GM06990 (cell line): ENCODE measurements at places on chromosomes 2 and 18.

DNA sequence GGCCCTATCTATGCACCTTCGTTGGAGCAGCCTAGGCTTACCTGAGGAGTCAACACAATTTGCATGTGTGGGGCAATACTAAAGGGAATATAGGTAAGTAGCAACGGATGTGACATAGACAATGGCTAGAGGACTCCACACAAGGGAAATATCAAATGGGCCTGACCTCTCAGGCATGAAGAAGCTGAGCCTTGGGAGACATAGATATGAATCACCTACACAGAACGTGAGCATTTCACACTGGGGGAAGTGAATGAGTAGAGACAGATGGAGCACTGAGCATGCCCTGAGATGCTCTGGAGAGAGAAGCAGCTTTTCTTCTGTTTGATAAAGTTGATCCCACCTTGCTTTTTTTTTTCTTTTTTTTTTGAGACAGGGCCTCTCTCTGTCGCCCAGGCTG, 97.9 kb downstream of the ATL2 start:
- DNase-seq: peak; percentile 26

GRCh38 chr2:47218066-47218581, 63.0 kb upstream of the STPG4 start:
- DNase-seq: no peak

DNA sequence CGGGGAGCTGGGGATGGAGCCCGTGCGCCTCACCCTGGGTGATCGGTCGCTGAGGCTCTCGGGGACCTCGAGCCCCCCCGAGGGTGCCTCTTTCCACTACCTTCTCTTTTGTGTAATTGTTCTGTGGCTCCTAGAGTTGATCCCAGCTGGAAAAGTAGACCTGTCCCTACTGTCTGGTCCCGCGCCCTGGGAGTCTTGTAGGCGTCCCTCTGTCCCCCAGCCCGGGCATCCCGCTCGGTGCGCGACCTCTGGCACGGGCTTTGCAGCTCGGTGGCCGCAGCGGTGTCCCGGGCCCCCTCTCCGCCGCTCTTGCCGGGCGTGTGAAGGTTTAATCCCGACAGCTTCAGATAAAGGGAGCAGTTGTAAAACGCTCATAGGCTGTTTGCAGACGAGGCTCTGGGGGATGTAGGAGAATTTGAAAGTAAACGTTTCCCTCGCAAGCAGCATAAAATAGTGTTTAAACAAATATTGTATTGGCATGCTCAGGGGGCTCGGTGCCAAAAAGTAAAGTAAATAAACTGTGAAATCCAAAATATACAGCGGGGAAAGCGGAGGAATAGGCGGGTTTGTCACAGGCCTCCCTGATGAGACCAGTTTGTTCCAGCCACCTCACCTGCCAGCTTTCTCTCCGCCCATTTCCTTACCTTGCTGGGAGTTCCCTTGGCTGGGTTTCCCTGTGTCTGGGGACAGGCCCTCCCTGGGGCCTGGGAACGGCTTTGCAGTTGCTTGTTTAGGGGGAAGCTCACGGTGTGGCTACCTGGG, 1.9 kb downstream of the GLI2 start:
- no peak for DNase-seq

DNA sequence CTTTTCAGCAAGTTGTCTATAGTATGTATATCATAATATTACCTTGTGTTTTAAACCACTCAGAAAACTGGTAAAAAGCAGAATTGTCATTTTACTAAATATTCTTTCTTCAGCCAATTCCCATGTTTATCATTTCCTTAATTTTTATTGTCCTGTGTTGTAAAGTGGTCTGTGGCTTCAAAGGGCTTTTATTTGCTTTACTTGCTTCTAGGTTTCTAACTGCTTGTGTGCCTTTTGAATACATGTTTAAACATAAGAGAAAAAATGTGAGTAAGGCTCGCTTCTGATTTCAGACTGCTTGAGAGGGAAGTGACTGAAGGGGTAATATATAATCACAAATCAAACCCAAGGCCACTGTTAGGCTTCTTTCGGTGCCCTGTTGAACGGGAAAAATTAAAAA, 407.5 kb upstream of the NRP2 start:
- DNase-seq: no peak

DNA sequence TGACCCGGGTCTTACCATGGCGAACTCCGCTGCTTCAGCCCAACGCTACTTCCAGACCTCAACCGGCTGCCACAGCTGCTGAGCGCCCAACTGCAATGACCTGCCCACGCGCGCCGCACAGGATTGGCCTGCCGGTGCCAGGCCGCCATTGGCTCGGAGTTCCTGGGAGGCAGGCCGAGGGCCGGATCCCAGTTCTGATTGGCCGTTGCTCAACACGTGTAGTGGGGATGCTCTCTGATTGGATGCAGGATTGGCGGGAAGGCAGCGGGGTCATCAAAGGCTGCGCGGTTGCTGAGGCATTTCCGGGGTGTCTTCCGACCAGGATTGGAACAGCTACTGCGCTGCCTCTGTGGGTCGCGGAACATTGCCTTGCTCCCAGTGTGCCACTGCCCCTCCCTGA, at the start of gene TUBA3E:
TSS of gene TUBA3E (minus strand) at position 97 of the 400 bp plus-strand sequence. CDS start at position 18, 79 bp downstream.
- DNase-seq: no peak

- no peak for DNase-seq
Observed at GRCh38 chr2:121771976-121772742, 16.7 kb downstream of the TSN start.

DNA sequence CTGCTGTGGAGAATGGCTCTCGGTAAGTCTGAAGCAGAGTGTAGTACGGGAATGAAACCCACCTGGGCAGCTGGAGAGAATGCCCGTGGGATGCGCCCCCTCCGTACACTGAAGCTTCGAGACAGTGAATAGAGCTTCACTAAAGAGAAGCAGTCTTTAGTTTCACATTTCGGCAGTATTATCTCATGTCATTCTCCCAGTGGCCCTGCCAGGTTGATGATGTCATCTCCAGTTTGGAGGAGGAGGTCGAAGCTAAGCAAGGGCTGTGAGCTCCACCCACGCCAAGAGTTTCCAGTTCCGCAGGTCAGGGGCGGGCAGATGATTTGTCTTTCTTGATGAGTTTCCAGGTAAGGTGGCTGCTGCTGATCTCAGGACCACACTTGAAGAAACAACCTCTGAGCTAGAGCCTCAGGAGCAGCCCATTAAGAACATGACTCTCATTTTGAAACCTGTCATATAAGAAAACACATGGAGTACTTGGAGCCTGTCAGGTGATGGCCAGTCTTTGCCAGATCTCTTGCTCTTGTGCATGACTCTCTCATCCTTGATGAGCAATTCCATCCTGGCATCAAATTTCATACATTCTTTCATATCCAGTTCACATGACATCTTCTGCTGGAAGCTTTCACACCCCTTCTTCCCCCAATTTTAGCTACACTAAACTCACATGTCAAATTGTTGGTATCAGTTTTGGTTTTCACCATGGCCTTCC, 475.0 kb downstream of the RNF144A start:
- DNase-seq: no peak

DNA sequence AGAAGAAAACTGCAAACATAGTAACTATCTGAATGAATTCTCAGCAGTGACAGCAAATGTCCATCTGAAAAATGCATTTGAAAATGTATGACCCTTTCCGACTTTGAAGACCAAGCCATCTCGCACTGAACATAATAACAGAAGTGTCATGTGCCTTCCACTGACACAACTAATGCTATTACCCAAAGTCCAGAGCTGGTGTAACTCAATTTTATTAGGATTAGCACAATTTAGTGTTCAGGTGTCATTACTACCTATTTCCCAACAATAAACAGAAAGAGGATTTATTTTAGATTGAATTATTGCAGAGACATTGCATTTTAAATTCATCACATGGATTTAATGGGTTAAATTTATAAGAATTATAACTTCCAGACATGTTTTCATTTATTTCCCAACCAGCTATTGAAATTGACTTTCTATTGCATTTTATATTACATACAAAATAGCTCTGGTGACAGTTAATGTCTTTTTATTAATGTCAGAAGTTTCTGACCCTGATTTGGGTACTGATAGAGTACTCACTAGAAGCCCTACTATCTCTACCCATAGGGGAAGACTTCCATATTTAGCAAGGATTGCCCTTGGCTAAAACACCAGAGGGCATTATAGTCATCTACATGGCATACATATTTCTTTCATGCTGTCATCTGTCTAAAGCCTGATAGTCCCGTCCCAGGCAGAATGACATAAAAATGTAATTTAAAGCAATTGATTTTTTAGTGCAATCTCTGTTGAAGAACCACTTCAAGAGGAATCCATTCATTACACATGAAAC, 7.0 kb upstream of the STK39 start:
- no peak for DNase-seq

DNA sequence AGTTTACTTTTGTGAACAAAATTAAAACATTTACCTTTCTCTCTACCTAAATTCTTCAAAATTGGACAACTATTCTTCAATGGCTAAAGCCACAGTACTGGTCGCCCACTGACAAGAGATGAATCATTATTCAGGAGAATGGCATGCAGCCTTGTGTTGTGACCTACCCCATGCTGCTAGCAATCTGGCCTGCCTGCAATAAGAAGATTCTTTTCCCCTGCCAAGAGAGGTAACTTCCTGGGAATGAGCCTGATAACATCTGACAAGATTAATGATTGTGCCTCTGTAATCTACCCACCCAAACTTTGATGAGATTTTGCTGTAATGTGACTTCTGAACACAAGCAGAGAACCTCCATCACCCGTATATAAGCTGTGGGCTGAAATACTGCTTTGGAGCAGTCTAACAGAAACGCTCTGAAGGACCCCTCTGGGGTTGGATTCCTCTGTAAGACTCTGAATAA, 47.0 kb upstream of the ST3GAL5 start:
- no peak for DNase-seq

DNA sequence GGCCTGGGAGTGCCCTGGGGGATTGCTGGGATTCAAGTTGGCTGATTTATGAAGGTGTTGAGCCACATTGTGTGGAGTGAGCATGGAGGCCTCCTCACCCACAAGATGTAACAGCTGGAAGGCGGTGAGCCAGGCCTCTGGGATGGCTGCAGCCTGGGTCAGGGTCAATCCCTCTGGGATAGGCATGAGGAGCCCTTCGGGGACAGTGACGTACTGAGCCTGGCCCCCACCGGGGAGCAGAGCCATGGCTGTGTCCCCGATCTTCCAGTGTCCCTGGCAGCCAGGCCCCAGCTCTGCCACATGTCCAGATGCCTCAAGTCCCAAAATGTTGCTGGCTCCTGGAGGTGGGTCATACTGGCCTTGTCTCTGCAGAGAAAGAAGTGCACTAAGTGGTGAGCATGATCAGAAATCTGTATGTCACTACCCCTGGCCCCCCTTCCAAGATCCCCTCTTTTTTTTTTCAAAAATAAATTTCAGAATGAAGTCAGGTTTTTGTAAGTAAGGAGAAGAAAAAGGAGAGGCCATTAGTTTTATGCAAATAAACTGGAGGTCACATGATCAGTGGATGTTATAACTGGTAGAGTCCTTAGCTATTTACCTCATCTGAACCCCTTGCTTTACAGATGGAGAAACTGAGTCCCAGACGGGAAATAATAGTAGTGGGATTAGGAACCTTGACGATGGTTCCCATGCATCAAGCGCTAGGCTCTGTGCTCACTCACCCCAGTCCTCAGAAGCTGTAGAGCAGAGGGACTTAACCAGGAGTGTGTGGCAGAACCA, 1.7 kb downstream of the TP53I3 start:
- DNase-seq: no peak

GRCh38 chr2:71778514-71778913, 325.2 kb downstream of the DYSF start:
- no peak for DNase-seq

- no peak for DNase-seq
Observed at GRCh38 chr18:37403788-37404187, 161.8 kb downstream of the CELF4 start.

DNA sequence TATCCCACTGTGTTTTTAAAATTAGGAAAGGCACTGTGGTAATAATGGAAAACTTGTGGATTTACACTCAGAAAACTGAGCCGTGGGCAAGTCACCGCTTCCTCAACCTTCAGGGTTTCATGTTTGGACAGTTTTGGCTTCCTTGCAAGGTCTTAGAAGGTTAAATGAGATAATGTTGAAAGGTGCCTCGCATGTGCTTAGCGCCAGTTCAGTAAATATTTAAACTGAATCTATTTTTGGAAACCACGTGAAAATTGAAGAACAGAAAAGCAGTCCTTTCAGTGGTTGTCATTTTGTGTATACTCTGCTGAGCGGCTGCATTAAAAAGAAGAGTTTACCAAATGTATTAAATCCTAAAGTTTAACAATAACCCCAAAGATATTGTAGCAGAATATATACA, 15.2 kb upstream of the AGAP1 start:
- no peak for DNase-seq

DNA sequence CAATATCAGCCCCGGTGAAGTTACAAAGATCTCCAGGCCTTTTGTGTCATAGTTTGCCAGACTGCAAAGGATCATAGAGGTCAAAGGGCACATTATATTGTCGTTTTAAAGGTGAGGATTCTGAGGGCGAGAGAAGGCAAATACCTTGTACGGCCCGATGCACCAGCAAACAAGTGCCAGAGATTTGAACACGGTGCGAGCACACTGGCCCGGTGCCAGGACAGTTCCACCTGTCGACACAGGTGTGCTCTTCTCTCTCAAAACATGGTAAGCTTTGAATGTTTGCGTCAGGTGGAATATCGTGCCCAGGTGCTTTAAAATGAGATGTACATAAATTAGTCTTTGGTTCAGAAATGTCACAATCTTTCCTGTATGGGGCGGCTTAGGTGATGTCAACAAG, 776.1 kb upstream of the ID2 start:
- no peak for DNase-seq

DNA sequence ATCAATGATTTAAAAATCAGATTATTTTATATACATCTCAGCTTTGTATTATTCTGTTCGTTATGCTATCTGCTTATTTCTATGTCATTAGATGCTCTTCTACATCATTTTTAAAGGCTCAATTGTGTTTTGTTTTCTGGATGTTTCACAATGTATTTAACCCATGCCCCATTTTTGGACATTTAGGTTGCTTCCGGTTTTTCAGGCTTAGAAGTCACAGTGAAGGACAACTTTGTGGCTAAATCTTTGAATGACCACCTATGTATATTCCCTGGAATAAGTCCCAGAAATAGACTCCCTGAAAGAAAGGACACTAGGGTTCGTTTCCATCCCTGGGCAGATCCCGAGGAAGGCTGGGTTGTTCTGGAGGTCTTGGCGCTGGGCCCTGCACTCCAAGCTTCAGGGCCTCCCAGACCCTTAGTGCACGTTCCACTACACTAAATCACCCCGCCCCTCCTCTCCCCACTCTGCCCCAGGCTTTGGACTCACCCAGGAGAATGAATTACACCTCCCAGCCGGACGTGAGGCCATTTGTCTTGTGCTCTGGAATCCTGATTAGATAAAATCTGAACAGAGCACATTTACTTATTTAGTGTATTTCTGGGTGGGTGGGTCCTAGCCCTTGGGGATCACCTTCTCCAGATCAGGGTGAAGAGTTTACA, 188.2 kb downstream of the ZFP36L2 start:
- no peak for DNase-seq

DNA sequence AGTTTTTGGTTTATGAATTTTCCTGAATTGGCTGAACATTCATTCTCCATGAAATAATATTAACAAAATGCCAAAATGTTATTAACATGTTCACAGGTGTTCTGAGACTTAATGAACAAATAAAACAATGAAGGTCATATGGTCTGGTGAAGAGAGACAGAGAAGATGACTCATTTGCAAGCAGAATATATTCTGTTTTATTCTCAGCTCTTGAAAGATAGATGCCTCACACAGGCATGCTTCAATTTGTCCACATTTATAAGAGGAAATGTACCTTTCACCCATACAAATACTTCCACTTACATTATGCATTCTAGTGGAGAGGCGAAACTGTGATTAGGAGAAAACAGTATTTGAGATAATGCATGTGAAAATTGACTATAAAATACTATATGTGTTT, 75.4 kb upstream of the PGAP1 start:
- DNase-seq: no peak

GRCh38 chr2:237227592-237228280, 142.0 kb downstream of the COPS8 start:
- no peak for DNase-seq

- no peak for DNase-seq
Observed at GRCh38 chr2:223019987-223020717, 31.8 kb upstream of the KCNE4 start.
